ENCODE measurements at places on chromosomes 13 and 19.

GRCh38 chr19:7265963-7266362, 28.3 kb downstream of the INSR start:
- no peak for DNase-seq

GRCh38 chr13:111542530-111543341, 222.3 kb downstream of the TEX29 start:
- DNase-seq, result no peak

DNA sequence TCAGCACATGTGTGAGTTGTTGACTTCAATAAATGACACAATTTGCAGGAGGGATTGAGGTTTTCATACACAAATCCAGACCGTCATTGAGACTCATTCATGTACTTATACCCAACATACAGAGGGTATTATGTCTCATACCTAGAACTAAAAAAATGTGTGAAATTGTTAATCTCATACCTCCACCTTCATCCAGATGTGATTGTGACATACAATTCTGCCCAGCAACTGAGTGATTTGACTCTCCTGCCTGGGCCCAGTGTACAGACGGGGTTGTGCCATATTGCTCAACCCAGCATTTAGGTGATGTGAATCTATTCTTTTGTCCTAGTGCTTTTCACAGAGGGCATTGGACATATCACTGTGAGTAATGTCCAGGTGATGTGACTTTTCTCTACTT, 12.6 kb upstream of the ZNF681 start:
- DNase-seq, result no peak

GRCh38 chr13:22926748-22927400, 253.9 kb upstream of the SGCG start:
- DNase-seq, result no peak

DNA sequence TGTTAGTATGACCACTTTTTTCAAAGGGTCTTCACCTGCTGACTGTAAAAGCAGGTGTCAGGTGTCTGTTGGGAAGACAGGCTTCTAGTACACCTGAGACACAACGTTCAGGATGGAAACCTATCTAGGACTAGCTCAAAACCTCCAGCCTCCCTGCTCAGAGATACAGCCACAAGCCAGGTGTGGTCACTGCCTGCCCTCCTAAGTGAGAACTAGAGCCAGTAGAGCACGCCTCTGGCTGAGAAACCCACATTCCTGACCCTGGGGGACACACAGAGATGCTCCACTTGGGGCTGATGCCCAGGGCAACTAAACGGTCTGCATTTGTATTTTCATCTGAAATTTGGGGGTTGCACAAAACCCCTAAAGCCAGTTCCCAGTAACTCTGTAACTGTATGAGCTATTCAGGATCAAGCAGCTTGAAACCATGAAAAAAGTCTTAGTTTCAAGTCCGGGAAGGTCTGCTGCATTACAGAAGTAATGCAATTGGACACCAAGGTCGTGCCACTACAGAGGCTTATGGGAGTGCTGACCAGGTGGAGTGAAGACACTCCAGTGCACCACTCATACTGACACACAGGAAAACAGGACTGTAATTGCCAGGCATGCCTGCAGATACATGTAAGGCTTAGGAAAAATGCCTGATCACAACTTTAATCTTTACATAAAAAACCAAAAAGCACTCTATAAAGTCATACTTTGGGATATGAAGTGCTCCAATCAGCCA, 27.8 kb downstream of the ANKRD10 start:
- DNase-seq, result no peak

- no peak for DNase-seq
These were observed 10.3 kb upstream of the ZNF177 start for GRCh38 chr19:9352505-9352904.

GRCh38 chr13:20826843-20827560, 53.2 kb upstream of the EEF1AKMT1 start:
- DNase-seq, result no peak

DNA sequence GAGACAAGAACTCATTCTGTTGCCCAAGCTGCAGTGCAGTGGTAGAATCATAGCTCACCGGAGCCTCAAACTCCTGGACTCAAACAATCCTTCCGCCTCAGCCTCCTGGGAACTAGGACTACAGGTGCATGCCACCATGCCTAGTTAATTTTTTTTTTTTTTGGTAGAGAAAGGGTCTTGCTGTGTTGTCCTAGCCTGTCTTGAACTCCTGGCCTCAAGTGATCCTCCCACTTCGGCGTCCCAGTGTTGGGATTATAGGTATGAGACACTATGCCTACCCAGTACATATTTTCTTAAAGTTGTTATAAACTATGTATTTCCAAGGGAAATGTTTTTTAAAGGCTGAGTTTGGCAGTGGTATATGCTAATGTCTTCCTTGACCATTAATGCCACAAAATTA, 412.6 kb downstream of the KLF12 start:
- DNase-seq, result no peak

DNA sequence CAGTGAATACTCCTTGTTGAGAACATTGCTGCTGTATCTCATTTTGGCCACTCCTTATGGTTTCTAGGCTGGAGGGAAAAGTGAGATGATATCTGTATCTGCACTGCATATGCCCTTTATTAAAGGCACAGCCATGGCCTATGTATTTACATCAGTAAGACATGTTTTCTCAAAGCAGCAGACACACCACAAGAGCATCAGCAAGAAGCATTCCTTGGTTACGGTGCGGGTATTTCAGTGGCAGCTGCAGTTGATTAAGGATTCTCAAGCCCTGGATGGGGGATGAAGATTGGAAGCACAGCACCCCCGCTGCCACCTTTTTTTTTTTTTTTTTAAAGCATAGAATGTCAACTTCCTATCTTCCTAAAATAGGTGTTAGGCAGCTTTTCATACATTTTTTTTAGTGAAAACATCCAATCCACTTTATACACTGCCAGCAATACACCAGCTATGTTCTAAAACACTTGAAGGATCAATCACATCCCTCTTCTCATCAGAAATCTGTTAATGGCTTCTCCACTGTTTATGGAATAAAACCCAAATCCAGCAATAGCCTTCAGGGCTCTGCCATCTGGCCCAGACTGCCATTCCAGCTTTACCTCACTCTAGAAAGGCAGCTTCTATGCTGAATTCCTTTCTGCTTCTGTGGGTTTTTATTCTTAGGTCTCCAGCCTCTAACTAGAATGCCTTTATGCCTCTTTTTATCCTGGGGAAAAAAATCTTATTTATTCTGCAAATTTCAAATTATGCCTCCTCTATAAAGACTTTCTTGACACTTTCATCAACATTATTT, 331.0 kb downstream of the DNAJC15 start:
- peak; percentile 30 for DNase-seq

DNA sequence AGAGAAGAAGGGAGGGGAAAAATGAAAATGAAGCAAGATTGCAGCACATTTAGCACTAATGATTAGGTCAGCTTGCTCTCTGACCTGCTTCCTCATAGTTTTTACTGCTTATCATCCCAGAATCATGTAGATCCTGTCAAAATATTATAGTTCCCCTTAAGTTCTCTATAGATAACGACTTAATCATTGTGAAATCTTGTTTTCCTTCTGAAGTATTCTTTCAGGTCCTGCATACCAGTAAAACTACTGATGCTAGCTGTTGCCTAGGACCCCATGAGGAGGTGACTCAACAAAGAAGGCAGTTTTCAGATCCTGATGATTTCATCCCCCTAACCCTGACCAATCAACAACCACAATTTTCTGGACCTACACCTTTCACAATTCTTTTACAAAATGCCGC, 1131.7 kb downstream of the SLITRK5 start:
- no peak for DNase-seq

DNA sequence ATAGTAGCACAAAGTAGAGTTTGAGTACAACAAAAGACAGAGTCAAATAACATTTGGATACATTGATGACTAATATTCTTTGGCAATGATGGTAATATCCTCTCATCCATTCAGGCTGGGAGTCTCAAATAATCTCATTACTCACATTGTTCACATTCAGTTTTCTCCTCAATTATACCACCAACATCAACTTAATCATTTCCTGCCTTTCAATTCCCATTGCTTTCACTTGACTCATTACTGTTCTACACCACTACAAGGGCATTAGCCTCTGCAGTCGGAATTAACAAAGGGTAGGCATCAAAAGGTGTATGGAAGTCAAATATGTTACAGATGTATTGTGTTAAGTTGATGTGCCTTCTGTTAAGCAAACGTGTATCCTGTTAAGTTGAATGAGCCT, 518.4 kb upstream of the SLITRK1 start:
- DNase-seq, result no peak

DNA sequence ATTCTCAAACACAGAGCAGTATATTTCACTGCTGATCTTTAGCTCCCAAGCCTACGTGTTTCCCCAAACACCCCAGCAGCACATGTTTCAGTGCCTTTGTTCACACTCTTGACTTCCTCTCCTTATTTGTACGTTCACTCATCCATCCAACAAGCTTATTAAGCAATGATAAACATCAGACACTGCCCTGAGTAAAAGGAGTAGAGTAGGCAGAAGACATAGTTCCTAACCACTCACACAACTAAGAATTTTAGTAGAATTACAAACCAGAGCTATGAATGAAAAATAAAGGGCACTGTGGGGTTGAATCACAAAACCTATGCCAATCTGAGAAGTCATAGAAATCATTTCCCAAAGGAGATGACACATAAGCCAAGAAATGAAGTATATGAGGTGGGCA, 213.5 kb downstream of the DIAPH3 start:
- no peak for DNase-seq

DNA sequence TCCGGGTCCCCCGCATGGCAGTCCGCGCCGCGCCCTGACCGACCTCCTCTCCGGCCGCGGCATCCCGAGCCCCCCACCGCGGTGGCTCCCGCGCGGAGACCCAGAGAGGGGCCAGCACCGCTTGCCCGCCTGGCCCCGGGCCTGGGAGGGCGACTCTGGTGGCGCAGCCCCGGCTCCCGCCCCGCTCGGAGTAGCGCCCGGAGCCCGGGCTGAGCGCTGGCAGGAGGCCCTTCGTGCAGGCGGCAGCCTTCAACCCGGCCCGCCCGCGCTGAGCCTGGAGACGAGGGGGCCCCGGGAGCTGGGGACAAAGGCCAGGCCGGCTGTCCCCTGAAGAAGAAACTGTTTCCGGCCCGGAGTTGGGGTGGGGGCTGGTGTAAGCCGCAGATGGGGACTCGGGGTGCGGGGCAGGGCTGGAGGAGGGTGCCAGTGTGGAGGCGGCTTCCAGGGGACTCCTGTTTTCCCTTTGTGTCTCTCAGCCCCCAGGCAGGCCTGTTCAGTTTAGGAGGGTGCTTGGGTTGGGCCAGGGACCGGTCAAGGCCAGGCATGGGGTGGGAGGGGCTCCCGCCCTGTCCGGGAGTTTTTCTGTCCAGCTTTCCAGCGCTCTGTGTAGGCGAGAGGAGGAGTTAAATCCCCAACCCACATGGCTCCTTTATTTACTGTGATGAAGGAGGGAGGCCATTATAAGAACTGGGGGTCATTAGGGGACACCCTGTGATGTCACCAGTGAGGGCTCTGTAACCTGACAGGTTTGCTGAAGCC, 935 bp downstream of the LRP3 start:
- DNase-seq, result no peak

- DNase-seq, result no peak
These were observed at the start of gene HPN for GRCh38 chr19:35041548-35042055. Gene HPN (plus strand): TSS chr19:35041721. CDS start chr19:35042507, 786 bp downstream.

DNA sequence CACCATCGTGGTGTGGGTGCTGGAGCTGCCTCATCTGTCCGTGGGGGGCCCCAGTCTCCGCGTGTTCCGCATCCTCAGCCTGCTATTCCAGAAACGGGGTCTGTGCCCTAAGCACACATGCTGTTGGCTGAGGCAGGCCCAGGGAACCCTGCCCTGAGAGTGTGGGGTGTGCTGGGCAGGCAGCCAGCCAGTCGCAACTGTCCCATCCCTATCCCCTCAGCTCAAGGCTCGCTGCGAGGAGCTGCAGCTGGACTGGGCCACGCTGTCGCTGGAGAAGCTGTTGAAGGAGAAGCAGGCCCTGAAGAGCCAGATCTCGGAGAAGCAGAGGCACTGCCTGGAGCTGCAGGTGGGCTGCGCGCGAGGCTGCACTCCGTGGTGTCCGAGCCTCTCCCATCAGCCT, 21.9 kb downstream of the PLEKHJ1 start:
- no peak for DNase-seq

DNA sequence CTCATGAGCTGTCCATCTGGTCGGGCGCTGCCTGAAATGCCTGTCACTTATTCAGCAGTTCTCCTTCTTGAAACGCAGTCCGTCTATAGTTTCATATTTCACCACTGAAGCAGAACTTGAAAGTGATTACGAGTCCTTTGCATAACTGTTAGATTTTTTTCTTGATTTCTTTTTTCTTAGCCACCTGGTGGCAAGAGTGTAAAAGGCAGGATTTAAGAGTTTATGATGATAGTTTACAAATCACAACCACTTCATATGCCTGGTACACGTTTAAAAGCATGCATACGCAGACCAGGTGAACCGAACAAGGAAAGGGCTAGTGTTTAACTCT, 45.8 kb downstream of the GGACT start:
- DNase-seq, result peak; percentile 43

- no peak for DNase-seq
These were observed 10.2 kb downstream of the C2CD4C start for GRCh38 chr19:398719-399118.

- no peak for DNase-seq
These were observed 580.6 kb downstream of the LMO7 start for GRCh38 chr13:76216729-76217128.

- no peak for DNase-seq
These were observed 267.4 kb downstream of the ABCC4 start for GRCh38 chr13:95033890-95034289.

DNA sequence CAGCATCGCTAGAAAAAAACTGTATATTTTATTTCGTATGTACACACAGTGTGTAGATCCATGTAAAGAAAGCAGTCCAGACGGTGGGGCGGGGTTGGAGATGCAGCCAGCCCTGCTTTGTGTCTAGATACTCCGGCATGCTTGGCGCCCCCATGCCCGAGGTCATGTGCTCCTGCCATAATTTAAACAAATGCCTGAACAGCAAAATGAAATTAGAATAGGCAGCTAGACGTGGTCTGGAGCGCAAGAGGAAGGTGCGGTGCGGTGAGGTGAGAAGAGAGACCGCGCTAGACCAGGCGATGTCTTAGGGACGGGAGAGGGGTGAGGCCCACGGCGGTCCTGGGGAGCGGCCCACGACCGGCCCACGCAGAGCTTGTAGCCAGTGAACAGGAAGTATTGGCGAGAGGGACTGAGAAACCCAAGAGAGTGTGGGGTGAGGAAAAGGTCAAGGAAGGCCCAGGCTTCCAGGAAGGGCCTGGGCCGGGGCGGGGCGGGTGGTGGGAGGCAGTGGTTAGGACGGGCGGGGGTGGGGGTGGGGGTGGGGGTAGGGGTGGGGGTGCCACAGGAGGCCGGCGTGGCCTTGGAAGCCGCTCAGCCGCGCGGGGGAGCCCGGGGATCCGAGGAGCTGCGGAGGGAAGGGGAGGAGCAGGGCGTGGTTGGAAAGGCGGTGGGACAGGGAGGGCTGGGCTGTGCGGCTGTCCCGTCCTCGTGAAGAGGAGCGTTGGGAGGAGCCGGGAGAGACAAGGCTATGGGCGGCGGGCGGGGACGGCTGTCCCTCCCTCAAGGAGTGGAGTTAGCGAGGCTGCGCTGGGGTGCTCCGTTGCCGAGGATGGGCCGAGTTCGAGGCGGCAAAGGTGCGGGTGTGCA, 254.7 kb upstream of the SGCG start:
- DNase-seq, result no peak

Measured in NCI-H446 (cell line).